ENCODE measurements at places on chromosomes 4 and X. TPM values are rescaled to one million over a fixed set of nuclear protein-coding genes. Genes with fewer than 3 reads are reported as not detected.

- DNase-seq = peak; percentile 72
These were observed at the start of gene SLC26A1 for GRCh38 chr4:993111-994029. SLC26A1 (minus strand) TSS chr4:993404; CDS start chr4:991703, 1,701 bp downstream.

TMEM33 gene
- 54.4 TPM for total RNA-seq

LAP3 gene
- 99.7 TPM for total RNA-seq

GRCh38 chr4:174929346-174929745 is 11.2 kb downstream of the ADAM29 start:
- no peak for DNase-seq

DNA sequence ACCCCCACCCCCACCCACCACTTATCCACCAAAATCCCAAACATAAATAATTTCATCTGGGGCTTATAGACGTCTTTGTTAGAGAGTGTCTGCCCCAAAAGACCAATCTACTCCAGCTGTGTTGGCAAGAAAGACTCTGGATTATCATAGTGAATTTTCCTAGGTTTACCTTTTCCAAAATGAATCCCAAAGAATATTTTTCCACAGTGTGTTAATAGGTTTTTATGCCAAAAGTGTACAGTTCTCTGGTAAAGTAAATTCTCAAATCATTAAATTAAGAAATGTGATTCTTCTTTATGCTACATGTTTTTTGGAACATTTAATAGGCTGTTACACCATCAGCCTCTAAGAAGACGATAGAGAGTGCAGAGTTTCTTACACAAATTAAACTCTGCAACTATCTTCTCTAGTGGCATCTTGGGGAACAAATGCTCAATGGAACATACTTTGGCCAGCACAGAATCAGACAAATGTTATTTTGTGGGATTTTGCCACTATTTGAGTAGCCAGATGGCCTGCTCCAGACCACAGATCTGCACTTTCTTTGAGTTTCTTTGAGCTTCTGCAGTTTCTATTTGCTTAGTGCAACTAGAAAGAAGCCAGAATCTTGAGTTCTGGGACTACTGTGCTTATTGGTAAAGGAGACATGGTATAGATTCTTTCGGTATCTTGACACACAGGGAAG is 206.0 kb downstream of the KIT start:
- DNase-seq = no peak

- DNase-seq = no peak
These were observed 103.4 kb downstream of the SLC7A11 start for GRCh38 chr4:138138774-138139173.

Measured in adrenal gland (tissue), 19 donors.